ENCODE measurements at places on chromosomes 1 and 21.

DNA sequence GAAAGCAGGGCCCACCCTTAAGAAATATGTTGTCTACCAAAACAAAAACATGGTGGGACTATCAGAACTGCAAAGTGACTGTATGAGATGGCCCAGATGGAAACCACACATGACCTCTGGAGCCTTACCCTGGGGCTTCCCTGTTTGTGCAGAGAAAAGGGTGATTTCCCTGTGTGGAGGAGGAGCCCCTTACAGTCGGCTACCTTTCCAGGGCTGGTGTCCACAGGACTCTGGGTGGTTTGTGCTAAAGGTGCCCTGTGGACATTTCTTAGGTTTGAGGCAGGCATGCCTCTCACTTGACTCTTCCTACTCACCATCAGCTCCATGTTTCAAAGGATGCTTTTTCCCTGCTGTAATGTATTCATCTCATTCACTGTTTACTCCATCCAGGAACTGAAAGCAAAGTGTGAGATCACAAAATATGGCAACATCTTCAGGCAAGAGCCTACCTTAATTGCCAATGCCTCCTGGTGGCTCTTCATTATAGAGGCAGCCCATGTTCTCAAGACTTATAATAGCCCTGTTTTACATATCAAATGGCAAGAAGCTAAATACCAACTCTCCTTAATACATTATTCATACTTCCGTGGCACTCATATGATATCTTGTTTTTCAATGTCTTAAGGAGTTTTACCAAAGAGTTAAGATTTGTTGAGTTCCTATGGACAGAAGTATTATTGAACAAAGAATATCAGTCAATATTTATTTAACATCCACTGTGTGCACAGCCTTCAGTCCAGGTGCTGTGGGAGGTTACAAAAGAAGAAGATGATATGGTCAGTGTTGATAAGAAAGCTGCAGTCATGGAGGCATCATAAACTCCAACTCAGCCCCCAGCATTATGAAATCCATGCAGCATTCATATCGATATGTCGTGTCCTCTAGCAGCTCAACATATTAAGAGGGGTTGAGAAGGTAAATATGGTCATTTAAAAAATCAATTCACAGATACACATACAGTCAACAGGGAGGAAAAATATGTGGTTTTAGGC lies 15.5 kb upstream of the TFF3 start:
- no peak for DNase-seq

GRCh38 chr1:171084091-171084490 lies 6.6 kb upstream of the FMO3 start:
- no peak for DNase-seq

DNA sequence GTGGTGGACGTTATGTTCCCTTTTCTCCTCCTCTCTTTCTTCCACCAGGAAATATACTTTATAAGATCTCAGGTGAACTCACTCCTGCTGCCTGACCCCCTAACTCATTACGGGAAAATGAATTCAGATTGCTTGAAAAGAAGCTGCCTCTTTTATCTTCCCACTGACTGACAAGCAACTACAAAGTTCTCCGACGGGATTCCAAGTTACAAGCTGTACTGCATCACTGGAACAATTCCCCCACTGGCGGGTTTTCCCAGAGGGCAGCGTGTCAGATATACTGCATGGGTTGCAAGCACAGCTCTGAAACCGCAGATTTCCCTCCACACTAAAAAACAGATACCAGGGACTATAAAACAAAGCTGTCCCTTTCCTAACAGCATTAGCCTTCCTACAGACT lies 390.6 kb downstream of the KCTD3 start:
- peak; percentile 67 for DNase-seq

GRCh38 chr1:9892563-9893528 lies 17.2 kb downstream of the CTNNBIP1 start:
- peak; percentile 34 for DNase-seq

GRCh38 chr1:168752171-168752832 lies 23.3 kb upstream of the DPT start:
- no peak for DNase-seq

- DNase-seq = no peak
These were observed 668.2 kb downstream of the KIF26B start for GRCh38 chr1:245822996-245823395.

DNA sequence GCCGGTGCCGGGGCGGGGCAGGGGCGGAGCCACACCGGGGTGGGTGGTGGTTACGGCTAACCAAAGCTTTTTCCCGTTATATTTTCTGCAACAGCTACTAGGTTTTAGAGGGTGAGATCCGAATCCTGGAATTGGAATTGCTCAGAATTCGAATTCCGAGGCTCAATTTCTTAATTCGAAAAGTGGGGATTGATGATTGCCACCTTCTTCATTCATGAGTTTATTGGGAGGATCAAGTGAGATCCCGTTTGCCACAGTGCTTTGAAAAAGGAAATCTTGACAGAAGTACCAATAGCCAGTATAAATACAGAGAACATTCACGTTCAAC lies 207 bp upstream of the SVBP start:
- DNase-seq = no peak

GRCh38 chr1:22976461-22977243 lies 4.0 kb upstream of the LACTBL1 start:
- DNase-seq = peak; percentile 76

DNA sequence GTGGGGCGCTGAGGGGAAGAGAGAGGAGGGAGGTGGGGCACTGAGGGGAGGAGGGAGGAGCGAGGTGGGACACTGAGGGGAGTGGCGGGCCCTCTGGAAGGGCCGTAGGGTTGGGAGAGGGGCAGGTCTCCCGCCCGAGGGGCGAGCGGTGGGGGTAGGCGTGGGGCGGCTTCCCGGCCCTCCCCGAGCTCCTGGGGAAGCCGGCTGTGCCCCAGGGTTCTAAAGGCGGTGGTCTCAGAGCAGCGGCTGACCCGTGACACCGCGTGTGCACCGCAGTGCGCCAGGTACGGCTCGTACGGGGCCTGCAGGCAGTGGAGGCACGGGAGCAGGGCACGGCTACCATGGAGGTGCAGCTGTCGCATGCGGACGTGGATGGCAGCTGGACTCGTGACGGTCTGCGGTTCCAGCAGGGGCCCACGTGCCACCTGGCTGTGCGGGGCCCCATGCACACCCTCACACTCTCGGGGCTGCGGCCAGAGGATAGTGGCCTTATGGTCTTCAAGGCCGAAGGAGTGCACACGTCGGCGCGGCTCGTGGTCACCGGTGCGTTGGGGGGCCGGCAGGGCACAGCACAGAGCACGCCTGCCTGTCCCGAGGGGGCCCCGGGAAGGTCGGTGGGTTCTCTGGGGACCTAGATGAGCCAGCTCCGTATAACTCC lies 68.5 kb downstream of the OBSCN start:
- no peak for DNase-seq
